Dermis microvascular lymphatic vessel endothelial cell (primary cell): ENCODE measurements at places on chromosomes 11 and 22. TPM values are rescaled to one million over a fixed set of nuclear protein-coding genes. Genes with fewer than 3 reads are reported as not detected.

GRCh38 chr11:78727816-78728215 lies 153.2 kb upstream of the NARS2 start:
- no peak for DNase-seq

- no peak for DNase-seq
These were observed 1.2 kb upstream of the P2RX6 start for GRCh38 chr22:21013657-21014201.

DNA sequence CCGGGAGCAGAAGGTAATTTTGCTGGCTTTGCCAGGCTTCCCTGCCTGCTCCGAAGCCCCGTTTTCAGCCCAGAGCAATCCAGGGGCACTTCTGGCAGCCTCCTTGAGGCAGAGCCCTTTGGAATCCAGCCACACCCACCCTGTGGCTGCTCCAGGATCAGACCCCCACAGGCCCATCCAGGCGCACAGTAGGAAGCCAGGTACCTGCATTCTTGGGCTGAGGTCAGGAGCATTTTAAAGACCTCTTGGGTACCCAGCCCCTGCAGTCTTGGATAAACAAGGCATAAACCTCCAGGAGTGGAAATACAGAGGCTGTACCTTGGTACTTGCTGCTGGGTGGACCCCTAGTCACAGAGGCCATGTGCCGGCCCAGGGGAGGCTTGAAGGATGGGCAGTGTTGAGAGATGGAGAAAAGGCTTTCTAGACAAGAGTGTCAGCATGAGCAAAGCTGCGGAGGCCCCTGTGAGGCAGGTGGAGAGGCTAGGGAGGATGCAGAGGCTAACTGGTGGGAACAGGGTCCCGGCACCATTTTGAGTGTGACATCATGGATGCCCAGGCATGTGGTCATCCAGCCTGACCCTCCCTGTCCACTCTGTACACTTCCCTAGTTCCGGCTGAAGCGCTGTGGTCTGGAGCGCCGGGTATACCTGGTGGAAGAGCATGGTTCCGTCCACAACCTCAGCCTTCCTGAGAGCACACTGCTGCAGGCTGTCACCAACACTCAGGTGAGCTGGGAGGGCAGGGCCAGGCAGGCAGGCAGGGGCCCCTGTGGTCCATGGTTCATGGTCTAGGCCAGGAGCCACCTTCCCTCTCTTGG lies 3.9 kb downstream of the MUS81 start:
- DNase-seq = no peak

The OTOG gene
- total RNA-seq = not detected in 2 replicates

GRCh38 chr22:26701323-26701722 lies 43.9 kb downstream of the MIAT start:
- no peak for DNase-seq

The C1QTNF5 gene
- 47.6 and 121 TPM in 2 replicates for total RNA-seq

- DNase-seq = no peak
These were observed 28.4 kb downstream of the KCNJ4 start for GRCh38 chr22:38426628-38427027.

The NFAM1 gene
- under 0.01 TPM in 1 of 2 replicates, not detected in the other for total RNA-seq
